ENCODE measurements at places on chromosomes 3 and 15. TPM values are rescaled to one million over a fixed set of nuclear protein-coding genes. Genes with fewer than 3 reads are reported as not detected.

PRR20G gene
- not detected for total RNA-seq

DNA sequence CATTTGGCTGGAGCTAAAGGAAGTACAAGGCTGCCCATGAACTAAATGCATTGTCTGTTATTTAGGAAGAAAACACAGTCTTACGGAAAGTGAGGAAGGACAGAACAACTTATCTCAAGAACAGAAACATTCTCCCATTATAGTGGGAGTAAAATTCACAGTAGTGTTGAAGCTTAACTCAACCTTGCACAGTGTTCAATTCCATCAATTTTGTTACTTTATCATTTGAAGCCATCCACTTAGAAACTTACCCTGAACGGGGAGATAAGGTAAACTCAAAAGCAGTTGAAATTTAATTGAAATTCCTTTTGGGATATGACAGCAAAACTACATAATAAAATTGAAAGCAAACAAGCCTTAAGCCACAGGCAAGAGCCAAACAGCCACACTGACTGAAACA is 186.9 kb downstream of the PCCB start:
- no peak for DNase-seq

ALDH1A2 gene
- 2.1 TPM for total RNA-seq

DNA sequence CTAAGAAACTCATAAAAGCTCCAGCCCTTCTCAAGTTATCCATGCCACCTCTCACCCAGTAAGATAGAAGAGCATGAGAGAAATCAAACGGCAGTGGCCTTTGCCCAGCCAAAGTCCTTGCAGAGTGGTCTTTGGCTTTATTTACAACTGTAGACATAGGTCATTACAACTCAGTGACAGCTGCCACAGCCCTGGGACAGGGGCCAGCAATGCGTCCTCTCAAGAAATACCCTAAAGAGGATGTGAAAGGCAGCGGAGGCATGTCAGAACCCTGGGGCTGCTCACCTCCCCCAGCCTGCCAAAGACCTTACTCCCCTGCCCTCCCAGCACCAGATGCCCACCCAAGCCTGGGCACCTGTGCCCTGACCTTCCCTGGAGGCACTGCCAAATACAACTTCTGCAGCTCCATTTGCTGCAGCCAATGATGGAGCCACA is 6.3 kb downstream of the ACAA1 start:
- DNase-seq = no peak

- no peak for DNase-seq
Observed at GRCh38 chr3:132381348-132381944, 35.9 kb upstream of the DNAJC13 start.

DNA sequence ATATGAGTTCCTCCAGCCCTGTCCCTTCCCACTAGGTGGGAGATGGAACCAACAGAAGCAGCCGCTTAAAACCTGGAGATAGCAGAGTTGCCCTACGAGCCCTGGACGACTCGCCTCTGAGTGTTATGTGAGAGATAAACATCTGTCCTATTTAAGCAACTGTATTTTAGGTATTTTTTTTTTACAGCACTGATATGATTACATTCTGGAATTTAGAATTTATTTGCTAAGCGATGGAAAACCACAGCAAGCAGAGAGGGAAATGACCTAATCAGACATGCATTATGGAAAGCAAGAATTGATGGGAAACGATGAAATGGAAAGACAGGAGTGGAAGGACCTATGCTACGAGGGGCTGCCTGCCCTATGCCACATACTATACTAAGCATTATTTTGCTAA is 379.0 kb upstream of the IL12A start:
- DNase-seq = no peak

GRCh38 chr15:63824570-63824969 is 9.2 kb downstream of the HERC1 start:
- no peak for DNase-seq

DNA sequence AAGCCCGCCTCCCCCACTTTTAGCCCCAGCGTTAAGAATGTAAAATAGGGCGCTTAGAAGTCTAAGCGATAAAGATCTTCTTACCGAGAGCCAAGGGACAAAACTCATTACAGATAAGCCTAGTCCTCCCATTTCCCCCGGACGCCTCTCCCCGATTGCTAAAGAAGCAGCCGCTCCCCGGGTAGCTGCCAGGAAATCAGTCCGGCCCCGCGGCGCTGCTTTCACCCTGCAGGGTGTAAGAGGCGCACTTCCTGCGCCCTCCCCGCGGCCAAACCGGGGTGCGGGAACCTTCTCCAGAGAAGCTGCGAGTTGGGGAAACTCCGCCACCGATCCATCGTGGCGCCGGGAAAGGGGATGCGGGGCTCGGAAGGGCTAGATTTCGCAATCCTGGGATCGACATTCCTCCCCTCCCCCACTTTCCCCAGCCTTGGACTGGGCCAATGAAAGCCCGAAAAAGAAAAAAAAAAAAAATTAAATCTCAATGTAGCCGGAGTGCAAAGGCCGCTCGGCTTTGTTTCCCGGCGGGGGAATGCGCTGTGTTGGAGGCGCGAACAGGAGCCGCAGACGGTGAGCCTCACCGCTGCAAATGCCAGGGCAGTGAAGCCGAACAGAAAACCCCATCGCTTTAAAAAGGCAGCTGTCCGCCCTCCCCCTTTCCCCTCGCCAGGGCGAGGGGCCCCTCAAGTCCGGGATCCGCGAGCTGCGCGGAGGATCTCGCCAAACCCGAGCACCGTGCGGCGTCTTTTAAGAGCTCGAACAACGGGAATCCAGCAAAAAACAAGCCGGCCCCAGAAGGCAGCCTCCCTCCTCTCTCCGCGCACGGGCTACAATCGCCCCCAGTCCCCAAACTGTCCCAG is 626 bp upstream of the PTPRG start:
- peak; percentile 84 for DNase-seq

FMN1 gene
- 13.7 TPM for total RNA-seq

DNA sequence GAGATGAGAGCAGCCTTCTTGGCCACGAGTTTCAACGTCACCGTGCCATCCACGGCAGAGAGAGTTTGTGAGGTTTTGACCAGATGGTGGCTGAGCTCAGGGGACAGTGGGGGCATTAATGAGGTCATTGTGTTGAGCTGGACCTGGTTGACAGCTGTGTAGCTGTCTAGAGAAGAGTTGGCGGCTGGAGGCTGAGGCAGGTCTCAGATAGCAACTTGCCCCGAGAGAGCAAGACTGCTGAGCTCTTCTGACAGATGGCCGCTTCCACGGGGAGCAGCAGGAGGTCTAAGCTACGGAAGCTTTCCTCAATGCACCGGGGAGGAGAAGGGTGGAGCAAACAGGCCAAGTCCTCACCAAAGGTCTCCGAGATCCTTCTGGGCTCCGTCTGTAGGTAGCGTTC is 44.8 kb upstream of the EIF5A2 start:
- DNase-seq = no peak

FGD5 gene
- total RNA-seq = 4.9 TPM

DNA sequence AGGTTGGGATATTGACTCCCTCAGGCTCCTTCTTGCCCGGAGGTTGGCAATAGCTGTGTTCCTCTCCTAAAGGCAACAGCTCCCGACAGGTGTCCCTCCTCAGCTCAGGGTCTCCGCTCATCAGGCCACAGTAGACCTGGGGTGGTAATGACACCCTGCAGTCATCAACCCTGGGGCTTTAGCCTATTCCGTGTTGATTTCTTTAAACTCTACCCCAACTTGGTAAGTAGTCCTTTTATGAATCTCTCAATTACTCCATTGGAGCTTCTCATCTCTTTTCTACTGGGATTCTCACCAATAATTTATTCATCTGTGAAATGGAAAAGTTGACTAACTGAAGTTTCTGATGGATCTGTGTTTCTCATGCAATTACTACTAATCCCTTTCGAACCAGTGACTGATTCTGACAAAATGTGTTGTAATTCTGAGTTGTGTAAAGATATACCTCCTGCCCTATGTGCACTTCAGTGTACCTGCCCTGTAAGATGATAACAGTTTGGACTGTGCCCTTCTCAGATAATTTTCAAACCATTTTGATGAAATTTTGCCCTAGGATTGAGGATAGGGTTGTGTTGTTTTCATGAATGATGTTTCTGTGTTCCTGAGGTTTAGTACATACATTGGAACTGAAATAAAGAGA is 89.7 kb downstream of the RPL39L start:
- no peak for DNase-seq

GRCh38 chr3:52518723-52519444 is 14.8 kb downstream of the NT5DC2 start:
- no peak for DNase-seq

SMARCC1 gene
- total RNA-seq = 25.9 TPM

DNA sequence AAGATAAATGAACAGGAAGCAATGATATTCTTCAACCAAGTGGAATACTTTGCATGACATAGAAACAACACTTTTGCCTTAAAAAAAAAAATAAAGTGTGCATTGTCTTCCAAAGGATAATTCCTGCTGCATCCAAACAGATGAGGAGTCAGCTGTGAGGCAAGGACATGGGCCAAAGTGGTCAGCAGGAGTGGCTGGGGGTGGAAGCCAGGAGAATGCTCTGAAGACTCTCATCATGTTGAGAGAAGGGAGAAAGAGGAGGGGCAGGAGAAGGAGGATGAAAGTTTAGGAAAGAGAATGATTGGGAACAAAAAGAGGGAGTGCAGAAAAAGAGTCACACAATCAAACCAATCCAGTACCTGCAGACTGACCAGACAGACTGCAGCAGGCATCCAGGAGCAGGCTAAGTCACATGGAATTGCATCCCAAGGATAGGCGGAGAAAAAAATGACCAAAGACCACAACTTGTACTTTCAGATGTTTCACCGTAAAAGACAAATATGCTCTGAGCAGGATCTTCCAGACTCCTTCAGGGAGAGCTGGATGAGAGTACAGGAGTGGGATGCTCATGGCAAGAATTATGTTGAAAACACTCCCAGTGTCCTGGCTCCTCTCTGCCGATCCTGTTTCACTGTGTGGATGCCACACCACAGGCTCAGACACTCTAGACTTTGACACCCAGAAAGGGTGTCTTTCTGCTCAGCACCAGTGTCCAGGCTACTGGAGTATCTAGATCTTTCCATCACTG is 11.9 kb downstream of the ABI3BP start:
- DNase-seq = no peak

- DNase-seq = no peak
Observed at GRCh38 chr3:136753326-136753939, 1.3 kb upstream of the STAG1 start.

CPLX3 gene
- not detected for total RNA-seq

DNA sequence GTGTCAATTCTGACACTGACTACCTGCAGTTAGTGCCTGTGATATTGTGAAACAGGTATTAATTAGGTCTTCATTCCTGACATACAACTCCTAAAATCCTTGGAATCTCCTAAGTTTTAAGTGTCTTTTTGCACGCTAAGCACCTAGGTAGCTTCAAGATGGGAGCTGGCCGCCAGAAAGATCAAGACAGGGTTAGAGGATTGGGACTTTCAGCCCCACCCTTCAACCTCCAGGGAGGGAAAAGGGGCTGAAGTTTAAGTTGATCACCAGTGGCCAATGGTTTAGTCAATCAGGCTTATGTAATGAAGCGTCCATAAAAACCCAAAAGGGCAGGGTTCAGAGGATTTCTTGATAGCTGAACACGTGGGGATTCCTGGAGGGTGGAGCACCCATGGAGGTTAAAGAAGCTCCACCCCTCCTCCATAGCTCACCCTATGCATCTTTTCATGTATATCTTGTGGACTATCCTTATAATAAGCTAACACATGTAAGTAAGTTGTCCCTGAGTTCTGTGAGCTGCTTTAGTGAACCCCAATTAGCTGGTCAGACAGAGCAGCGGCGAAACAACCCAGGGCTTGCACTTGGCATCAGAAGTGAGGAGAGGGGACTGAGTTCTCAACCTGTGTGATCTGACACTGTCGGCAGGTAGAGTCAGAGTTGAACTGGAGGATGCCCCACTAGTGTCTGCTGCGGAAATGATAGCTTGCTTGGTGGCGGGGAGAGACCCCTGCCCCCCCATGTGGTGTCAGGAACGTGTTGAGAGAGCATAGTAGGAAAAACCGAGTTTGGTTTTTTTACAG is 12.8 kb upstream of the SRP14 start:
- no peak for DNase-seq

DNA sequence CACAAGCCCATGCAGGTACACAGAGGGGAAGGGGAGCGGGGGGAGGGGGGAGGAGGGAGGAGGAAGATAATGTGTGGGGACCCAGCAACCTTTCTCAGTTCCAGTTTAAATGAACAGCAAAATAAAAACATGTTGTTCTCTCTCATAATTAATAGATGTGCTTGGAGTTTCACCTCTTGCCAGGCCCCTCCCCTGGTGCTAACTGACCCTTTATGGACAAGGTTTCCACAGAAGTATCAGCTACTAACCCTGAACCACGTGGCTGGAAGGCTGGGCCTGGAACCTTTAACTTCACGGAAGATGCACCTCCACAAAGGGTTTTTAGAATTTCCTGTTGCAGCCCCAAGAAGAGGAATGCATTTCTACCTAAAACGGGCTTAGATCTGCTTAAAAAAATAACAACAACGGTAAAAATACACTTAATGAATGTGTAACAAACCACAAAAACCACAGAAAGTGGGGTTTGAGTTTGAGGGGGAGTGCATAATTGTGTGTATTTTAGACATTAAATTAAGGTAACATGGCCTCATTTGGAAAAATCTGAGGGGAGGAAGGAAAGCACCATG is 14.8 kb upstream of the SMAD3 start:
- no peak for DNase-seq

- DNase-seq = no peak
Observed at GRCh38 chr3:65975032-65975431, 63.7 kb downstream of the MAGI1 start.

- peak; percentile 2 for DNase-seq
Observed at GRCh38 chr3:68089572-68090011, 435.2 kb upstream of the SUCLG2 start.

DNA sequence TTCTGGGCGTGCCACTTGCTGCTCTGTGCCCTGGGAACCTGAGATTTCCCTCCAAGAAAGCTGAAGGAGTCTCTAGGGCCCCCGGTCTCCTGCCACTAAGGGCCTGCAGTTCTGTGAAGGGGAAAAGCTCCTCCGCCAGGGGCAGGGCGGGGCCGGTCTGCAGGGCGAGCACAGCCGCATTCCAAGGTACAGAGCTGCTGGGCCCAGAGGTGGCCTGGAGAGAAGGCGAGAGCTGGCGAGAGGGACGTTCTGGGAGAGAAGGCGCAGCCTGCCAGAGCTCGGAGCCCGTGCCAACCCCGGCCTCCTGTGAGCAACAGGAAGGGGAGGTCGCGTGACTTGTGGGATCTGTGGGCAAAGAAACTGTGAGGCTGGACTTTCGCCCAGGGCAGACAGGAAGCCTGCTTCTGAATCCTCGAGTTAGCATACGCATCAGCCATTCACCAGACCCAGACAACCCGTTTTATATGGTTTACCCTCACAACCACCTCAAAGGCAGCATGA is 500.4 kb downstream of the SHQ1 start:
- peak; percentile 66 for DNase-seq

- DNase-seq = no peak
Observed at GRCh38 chr3:62164196-62164595, 209.2 kb downstream of the FEZF2 start.

Measured in body of pancreas (tissue), 4 donors.